ENCODE measurements at places on chromosomes 16 and 17.
A peak's percentile ranks its signal among the peaks of the same experiment; 100 is the strongest.

DNA sequence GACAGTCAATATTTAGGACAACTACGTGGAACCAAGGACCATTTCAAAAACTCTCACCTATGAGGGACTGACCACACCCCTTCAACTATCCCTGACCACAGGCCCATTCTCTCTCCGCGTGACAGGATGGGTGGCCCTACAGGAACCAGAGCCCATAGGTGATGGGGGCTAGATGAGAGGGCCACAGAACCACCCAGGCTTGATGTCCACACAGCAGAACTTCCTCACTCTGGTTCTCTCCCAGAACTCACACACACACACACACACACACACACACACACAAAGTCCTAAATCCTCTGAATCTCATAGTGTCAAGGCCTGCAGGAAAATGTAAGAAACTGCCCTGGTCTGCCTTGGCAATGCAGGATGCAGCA is 1.5 kb downstream of the ZNF319 start:
- DNase-seq: no peak

GRCh38 chr17:43702637-43703036 is 40.9 kb upstream of the MEOX1 start:
- DNase-seq: peak; percentile 9

- DNase-seq: no peak
Measured at GRCh38 chr17:33948309-33948708, 306.8 kb upstream of the CCL2 start.

GRCh38 chr17:2933606-2934005 is 129.8 kb downstream of the OR1D5 start:
- DNase-seq: no peak

GRCh38 chr16:15975172-15975571 is 25.8 kb downstream of the ABCC1 start:
- DNase-seq: no peak

DNA sequence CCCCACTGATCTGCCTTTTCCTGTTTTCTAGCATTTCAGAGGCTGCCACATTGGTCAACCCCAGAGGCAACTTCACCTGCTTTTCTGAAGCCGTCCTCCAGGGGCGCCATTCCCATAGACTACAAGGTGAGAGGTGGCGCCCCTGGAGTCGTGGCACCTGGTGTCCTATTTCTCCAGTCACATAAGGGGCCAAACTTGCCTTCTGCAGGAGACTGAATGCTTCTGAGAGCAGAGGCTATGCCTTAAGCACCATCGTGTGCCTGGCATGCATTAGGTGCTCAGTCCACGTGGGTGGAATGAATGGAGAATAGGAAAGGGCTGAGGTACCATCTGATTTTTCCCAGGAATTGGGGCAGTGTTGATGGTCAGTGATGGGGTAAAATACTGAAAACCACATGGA is 164.8 kb downstream of the HAPSTR1 start:
- peak; percentile 51 for DNase-seq

GRCh38 chr17:27952366-27952765 is 59.2 kb upstream of the LYRM9 start:
- DNase-seq: no peak
